ENCODE measurements at places on chromosomes 11 and 22. TPM values are rescaled to one million over a fixed set of nuclear protein-coding genes. Genes with fewer than 3 reads are reported as not detected.

Gene TSPAN32
- total RNA-seq, result 2.4 TPM

Gene CDCA5
- 95.1 TPM for total RNA-seq

Gene PACSIN3
- total RNA-seq, result 14.3 TPM

Gene IRF7
- 45.3 TPM for total RNA-seq

Gene PHLDB1
- total RNA-seq, result 1.3 TPM

Gene RFPL2
- total RNA-seq, result not detected

Gene VPS51
- total RNA-seq, result 127 TPM

Gene DEUP1
- not detected for total RNA-seq

Gene DCUN1D5
- 87.1 TPM for total RNA-seq

Gene SLC22A6
- not detected for total RNA-seq

Gene IGF2
- 0.45 TPM for total RNA-seq
